Activated CD8-positive, alpha-beta T cell treated with anti-CD3 and anti-CD28 coated beads for 36 hours (primary cell): ENCODE measurements at places on chromosomes 3 and 15. TPM values are rescaled to one million over a fixed set of nuclear protein-coding genes. Genes with fewer than 3 reads are reported as not detected.

HAPLN3 gene
- total RNA-seq = 69.5 TPM

CCDC51 gene
- 28.3 TPM for total RNA-seq

RBPMS2 gene
- not detected for total RNA-seq

GOLGA8T gene
- total RNA-seq = not detected

TIMP4 gene
- not detected for total RNA-seq

AP3B2 gene
- total RNA-seq = 0.18 TPM

CA12 gene
- not detected for total RNA-seq

CLEC3B gene
- not detected for total RNA-seq

PSMA4 gene
- 257 TPM for total RNA-seq

DNA sequence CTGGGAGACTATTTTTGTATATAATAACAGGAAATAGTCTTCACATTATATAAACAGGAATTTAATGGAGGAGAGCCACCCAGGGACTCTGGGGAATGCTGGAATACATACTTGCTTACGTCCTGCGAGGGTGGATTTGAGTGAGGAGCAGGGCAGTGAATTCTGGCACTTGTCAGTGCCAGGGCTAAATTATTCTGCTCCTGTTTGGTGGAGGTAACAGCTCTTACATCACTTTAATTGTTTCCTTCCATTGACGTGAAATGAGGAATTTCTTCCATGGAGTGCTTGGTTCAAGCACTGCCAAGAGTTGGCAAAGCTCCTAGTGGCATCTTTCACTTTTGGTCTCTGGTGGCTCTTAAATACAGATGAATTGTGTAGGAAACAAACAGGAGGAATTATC, 94.1 kb upstream of the GOLGA8J start:
- no peak for DNase-seq

DNA sequence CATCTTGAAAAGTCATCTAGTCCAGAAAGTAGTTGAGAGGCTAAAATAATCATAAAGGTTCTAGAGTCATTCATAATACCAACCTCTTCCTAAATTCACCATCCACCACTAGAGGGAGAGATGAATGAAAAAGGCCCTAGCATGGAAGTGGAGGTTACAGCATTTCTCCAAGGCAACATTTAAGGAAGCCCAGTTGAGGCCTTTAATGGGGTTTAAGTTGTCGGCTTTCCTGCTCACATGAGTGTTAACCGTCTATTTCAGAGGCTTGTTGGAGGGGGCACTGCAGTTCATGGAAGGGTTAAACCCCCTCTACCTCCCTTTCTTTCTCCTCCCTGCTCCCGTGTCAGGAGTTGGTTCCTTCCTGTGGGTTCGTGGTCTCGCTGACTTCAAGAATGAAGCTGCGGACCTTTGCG, 3.8 kb upstream of the SLCO3A1 start:
- DNase-seq = peak; percentile 17

DNA sequence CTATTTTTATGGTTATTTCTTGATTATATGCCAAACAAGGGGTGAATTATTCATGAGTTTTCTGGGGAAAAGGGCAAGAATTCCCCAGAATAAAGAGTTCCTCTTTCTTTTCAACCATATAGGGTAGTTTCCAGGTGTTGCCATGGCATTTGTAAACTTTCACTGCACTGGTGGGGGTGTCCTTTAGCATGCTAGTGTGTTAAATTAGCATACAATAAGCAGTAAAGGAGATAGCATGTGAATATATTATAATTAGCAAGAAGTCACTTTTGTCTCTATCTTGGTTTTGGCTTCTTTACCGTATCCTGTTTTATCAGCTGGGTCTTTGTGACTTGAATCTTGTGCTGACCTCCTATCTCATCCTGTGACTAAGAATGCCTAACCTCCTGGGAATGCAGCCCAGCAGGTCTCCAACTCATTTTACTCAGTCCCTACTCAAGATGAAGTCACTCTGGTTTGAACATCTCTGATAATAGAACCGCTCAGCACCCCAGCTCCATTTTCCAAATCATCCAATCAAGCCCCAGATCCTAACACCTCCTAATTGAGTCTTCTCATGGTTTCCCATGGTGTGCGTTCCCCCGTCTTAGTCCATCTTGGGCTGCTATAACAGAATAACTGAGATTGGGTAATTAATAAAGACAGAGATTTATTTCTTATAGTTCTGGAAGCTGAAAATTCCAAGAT, 3.4 kb upstream of the SELENOT start:
- no peak for DNase-seq

DNA sequence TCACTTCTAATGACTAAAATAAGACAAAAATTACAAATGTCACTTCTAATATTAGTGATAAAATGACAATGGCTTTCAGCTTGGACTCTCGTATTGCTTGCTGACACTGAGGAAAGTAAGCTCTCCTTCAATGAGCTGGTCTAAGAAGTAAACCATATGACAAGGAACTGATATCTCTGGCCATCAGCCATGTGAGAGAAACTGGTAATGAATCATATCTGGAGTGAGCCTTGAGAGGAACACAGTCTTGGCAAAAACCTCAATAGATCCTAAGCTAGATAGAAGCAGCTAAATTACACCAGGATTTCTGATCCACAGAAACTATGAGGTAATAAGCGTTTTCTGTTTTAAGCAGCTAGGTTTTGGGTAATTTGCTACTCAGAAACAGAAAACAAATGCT, 1575.1 kb downstream of the OTOL1 start:
- no peak for DNase-seq

GRCh38 chr3:64575211-64575844, 112.5 kb downstream of the ADAMTS9 start:
- DNase-seq = no peak

GRCh38 chr3:84978843-84979242, 20.1 kb downstream of the CADM2 start:
- DNase-seq = no peak

DNA sequence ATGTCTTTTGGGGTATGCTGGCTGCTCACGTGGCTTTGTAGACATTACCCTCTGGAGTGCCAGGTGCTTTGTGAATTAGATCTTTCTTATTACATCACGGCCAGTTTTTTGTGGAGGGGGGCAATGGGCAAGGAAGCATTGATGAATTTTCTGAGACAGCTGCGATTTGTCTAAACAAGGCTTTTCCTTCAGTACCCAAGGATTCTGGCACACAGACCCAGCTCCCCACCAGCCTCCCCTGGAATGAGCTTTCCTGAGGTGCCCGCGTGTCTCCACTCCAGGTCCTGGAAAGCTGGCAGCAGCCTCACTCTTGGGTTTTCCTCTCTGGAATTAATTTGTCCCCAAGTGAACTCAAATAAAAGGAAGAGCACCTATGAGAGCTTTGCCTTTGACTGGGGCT, 157.6 kb upstream of the CTDSPL start:
- DNase-seq = no peak

- peak; percentile 60 for DNase-seq
Measured at GRCh38 chr3:133662278-133662651, 524 bp upstream of the TOPBP1 start.

DNA sequence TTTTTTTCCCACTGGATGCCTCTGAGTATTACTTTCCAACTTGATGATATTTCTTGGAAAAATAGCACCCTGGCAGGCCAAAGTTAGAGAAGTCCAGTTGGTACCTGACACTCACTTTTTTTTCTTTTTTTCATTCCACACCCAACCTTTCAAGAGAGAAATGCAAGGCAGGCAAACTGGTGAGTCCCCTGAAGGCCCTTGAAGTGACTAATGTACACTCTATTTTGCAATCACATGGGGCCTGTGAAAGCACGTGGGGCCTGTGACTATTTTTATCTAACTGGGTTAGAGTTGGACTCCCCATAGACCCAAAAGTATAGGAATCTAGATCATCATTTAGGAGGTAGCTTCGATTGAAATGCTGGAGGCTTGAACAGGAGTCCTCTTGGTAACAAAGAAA, 316.7 kb downstream of the CHL1 start:
- DNase-seq = no peak

- DNase-seq = no peak
Measured at GRCh38 chr3:23271876-23272741, 69.0 kb downstream of the UBE2E2 start.
